ENCODE measurements at places on chromosomes 2 and 18. TPM values are rescaled to one million over a fixed set of nuclear protein-coding genes. Genes with fewer than 3 reads are reported as not detected.

- DNase-seq, result no peak
These were observed 233.0 kb downstream of the TFCP2L1 start for GRCh38 chr2:121052023-121052422.

- DNase-seq, result no peak
These were observed 105.0 kb downstream of the FIGN start for GRCh38 chr2:163630836-163631235.

The REEP1 gene
- total RNA-seq, result 0.14 TPM

DNA sequence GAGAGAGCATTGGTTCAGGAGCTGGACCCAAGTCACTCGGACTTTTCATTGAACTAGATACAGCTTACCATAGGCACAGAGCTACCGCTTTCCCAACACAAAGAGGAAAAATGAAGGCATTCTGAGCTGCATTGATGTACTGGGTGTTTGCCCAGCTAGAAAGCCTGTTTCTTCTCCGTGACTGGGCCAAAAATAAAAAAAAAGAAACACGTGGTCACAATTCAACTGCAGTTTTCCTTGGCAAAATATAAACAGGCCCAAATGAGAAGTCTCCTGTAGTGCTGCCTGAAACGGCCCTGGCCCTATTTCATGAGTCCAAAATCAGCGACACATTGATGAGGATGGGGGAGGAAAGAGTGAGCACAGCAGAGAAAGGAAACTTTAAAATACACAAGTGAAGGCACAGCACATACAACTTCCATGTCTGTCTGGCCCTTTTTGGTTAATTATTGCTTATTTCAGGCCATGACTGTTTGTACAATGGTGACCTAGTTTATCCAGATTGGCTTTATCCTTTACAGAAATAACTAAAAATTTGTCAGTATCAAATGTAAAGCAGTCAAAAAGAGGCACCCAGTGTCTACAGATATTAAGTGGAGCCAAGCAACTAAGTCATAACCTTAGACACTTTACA is 179.7 kb downstream of the ICOS start:
- DNase-seq, result no peak

GRCh38 chr2:11388262-11389051 is 44.0 kb upstream of the ROCK2 start:
- DNase-seq, result no peak

DNA sequence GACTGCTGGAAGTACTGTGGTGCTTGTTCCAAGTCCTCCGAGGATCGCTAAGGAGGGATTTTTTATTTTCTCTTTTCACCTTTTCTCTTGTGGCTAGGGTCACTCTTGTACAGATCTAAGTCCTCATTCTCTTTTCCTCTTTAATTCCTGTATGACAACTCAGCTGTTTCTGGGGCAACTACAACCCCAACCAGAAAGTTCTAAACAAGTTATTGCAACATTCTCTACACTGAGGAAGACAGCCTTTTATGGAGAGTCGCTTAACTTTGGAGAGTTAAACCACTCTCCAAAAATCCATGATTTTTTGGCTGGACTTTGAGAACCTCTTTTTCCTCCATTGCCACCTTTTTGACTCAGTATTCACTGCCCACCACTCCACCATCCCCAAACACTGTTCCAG is 74.0 kb upstream of the SESTD1 start:
- DNase-seq, result no peak

GRCh38 chr2:177731384-177731783 is 338.8 kb downstream of the AGPS start:
- DNase-seq, result no peak

DNA sequence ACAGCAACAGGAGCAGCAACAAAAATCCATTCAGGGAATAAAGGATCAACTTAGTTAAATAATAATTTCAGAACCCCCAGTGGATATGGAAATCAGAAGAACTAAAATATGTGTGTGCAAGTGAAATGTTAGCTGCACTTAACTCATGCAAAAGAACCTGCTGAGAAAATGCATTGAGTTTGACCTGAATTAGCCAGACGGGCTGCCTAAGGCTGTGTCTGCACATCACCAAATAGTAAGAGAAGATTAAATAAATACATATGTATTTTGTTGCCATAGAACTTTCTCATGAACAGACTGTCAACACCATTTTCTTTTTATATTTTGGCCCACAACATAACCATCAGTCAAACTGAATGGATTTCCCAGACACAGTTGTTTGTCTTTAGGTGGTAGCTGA is 262.0 kb upstream of the PIK3C3 start:
- no peak for DNase-seq

The KLHL29 gene
- 6.4 TPM for total RNA-seq
